Hepatocyte (in vitro differentiated cells): ENCODE measurements at places on chromosomes 7 and 10. TPM values are rescaled to one million over a fixed set of nuclear protein-coding genes. Genes with fewer than 3 reads are reported as not detected.

The EPHA1 gene
- total RNA-seq = 34.2 and 39.4 TPM in 2 replicates

The SLK gene
- total RNA-seq = 35.6 and 43.6 TPM in 2 replicates

The DPP6 gene
- total RNA-seq = 0.12 and 0.20 TPM in 2 replicates

The GCC1 gene
- 15.4 TPM in 2 replicates for total RNA-seq

The HOXA10 gene
- 9.9 and 15.1 TPM in 2 replicates for total RNA-seq

The STEAP4 gene
- 0.88 and 1.1 TPM in 2 replicates for total RNA-seq

The CPEB3 gene
- total RNA-seq = 4.1 and 4.9 TPM in 2 replicates

The AOAH gene
- 2.4 and 5.4 TPM in 2 replicates for total RNA-seq

The CALCR gene
- 0.07 and 0.12 TPM in 2 replicates for total RNA-seq

The GIMAP2 gene
- 1.4 and 2.4 TPM in 2 replicates for total RNA-seq

The HYAL4 gene
- total RNA-seq = 0.07 TPM in 1 of 2 replicates, not detected in the other

The SEMA3E gene
- 9.7 and 14.0 TPM in 2 replicates for total RNA-seq

The SBDS gene
- 85.1 and 87.7 TPM in 2 replicates for total RNA-seq

The CALN1 gene
- 0.12 and 0.23 TPM in 2 replicates for total RNA-seq

The ASZ1 gene
- total RNA-seq = not detected in 2 replicates

The ARMC3 gene
- 0.72 TPM in 1 of 2 replicates, not detected in the other for total RNA-seq

The DYDC1 gene
- total RNA-seq = not detected in 2 replicates

The STEAP1B gene
- 0.36 TPM in 1 of 2 replicates, not detected in the other for total RNA-seq

The PRSS37 gene
- total RNA-seq = not detected in 2 replicates

The ZC3HAV1L gene
- total RNA-seq = 29.0 and 29.9 TPM in 2 replicates

The PRLHR gene
- total RNA-seq = not detected in 2 replicates

The PDGFA gene
- total RNA-seq = 56.6 and 63.1 TPM in 2 replicates

The NAT16 gene
- not detected in 2 replicates for total RNA-seq

The MYL10 gene
- 0.23 and 0.60 TPM in 2 replicates for total RNA-seq

The DCLRE1A gene
- 7.5 and 7.7 TPM in 2 replicates for total RNA-seq

The NANOS1 gene
- 3.8 and 4.5 TPM in 2 replicates for total RNA-seq

The TCAF2 gene
- total RNA-seq = 1.0 and 1.1 TPM in 2 replicates

The TAS2R4 gene
- 1.9 and 2.6 TPM in 2 replicates for total RNA-seq

The MRC1 gene
- total RNA-seq = 1.8 and 2.4 TPM in 2 replicates

The SEPHS1 gene
- 48.5 and 52.8 TPM in 2 replicates for total RNA-seq

The ANKIB1 gene
- 35.3 and 36.8 TPM in 2 replicates for total RNA-seq

The PGAM2 gene
- total RNA-seq = 0.73 TPM in 1 of 2 replicates, not detected in the other

The CFAP46 gene
- 1.6 and 2.4 TPM in 2 replicates for total RNA-seq

The HTR5A gene
- total RNA-seq = not detected in 2 replicates

The SUN3 gene
- total RNA-seq = not detected in 2 replicates

The SUN1 gene
- total RNA-seq = 101 and 109 TPM in 2 replicates
